ENCODE measurements at places on chromosomes 3 and 15. TPM values are rescaled to one million over a fixed set of nuclear protein-coding genes. Genes with fewer than 3 reads are reported as not detected.
A peak's percentile ranks its signal among the peaks of the same experiment; 100 is the strongest.

Gene CCR4
- 0.42 TPM for total RNA-seq

Gene ARHGAP31
- total RNA-seq, result 29.1 TPM

GRCh38 chr3:129054605-129055104 lies 5.9 kb upstream of the GP9 start:
- peak; percentile 1 for DNase-seq

DNA sequence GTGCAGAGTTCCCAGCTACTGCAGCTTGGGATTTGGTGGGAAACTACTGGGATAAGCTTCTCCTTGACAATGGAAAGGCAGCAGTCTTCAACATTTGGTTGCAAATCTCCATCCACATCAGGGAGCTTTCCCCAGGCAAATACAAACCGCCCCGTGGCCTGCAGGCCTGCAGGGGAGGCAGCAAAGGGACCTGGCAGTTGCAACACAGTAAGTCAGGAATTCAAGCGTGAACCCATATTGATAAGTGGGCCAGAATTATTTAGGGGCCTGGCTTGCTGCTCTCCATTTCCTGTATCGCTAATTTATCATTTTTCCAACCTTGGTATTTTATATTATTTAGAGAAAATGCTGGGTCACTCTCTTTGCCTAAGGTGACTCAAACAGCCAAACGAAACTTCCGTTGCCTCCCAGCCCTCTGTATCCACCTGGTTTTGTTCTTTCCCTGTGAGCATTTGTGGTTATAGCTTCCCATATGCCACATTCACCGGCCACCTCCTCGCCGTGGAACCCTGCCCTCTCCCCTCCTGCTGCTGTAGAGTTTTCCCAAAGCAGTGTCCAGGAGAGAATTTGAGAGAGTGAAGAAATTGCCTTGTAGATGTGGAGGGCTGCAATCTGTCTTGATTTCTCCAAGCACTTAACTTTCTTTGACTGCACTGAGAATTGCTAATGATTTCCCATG lies 34.8 kb downstream of the B3GALNT1 start:
- no peak for DNase-seq

DNA sequence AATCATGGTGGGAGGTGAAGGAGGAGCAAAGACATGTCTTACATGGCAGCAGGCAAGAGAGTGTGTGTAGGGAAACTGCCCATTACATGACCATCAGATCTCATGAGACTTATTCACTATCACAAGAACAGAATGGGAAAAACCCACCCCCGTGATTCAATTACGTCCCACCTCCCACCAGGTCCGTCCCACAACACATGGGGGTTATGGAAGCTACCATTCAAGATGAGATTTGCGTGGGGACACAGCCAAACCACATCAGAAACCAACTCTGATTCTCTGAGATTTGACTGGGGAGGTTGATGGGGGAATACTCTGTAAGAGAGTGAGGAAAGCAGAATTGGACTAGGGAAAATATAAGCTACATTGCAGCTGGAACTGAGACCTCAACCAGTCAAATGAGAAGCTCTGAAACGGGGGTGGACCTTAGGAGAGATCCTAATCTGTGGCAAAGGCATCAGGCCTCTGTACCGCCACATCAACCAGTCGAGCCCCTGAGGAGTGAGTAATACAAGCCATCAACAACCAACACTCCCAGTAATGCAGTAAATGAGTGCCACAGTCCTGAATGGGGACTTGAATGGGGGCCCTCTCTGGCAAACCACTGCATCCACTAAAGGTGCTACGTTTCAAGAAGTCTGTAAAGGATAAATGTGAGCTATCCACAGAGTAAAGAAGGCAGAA lies 207.9 kb upstream of the GADL1 start:
- no peak for DNase-seq

- DNase-seq, result no peak
Measured at GRCh38 chr15:72872066-72872845, 88.7 kb upstream of the ADPGK start.

- no peak for DNase-seq
Measured at GRCh38 chr3:15387735-15388134, 39.6 kb downstream of the METTL6 start.

GRCh38 chr15:91956026-91956723 lies 102.7 kb downstream of the SLCO3A1 start:
- DNase-seq, result no peak

DNA sequence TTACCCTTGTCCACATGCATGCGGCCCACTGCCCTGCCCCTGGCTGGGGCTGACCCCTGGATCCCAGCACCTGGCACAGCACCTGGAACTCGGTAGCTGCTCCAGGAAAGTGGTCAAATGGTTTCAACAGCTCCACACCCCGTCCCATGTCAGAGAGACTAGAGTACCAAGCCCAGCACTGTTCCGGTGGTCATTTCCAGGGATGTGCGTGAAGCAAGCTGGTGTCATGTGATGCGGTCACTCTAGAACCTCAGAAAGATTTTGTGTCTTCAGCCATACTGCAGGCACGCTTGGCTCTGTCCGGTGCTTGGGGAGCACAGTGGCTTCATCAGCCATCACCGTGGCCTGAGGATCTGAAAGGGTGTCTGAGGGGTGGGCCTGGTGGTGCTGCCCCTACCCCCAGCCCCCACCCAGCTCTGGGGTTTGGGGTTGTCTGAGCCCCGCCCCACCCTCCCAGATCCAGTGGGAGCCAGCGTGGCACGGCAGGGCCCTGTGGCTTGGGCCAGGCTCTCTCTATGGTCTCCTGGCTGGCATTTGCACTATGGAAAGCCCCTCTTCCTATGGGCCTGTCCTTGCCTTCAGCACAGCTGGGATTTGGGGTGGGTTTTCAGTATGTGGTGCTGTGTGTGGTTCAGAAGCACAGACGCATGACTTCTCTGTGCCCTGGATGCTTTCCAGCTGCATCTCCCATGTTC lies 15.3 kb downstream of the APBA2 start:
- peak; percentile 59 for DNase-seq

DNA sequence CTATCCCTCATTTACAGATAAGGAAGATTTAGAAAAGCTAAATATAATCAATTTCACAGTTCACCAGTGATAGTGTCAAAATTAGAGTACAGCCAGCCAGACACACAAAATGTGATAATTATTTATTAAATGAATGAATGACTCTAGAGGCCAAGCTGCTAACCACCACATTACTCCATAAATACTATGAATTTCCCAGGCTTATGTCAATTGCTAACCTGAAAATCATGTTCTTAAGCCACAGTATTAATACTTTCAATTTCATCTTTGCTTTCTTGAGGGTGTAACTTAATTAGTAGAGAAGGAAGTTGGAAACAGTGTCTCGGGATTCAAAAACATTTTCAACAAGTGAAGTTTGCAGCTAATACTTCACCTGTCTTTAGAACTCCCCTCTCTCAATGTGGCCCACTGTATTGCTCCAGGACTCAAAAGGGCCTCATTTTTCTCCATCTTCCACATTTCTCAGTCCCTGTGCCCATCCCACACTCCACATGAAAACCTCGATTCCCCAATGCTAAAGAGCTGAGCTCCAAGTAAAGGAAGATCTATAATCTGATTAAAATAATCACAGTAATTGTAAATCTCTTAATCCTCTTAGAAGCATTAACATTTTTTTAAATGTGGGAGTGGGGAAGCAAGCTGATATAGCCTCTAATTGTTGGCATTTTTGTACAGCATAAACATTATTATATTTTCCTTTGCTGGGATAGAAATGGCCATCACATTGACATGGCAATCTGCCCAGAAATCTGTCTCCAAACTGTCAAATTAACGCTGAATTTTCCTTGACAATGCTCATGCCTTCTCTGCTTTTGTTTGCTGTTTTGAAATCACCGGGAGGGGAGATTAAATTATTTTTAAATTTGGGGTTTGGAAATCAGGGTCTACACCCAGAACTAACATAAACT lies 765.1 kb downstream of the ROBO1 start:
- DNase-seq, result no peak
